Activated CD8-positive, alpha-beta memory T cell treated with anti-CD3 and anti-CD28 coated beads for 1 hour (primary cell): ENCODE measurements at places on chromosomes 6 and 20.

GRCh38 chr6:81859884-81860283 lies 107.4 kb upstream of the TENT5A start:
- DNase-seq: no peak

- DNase-seq: no peak
These were observed 404.7 kb downstream of the TAF4 start for GRCh38 chr20:61661025-61661424.

DNA sequence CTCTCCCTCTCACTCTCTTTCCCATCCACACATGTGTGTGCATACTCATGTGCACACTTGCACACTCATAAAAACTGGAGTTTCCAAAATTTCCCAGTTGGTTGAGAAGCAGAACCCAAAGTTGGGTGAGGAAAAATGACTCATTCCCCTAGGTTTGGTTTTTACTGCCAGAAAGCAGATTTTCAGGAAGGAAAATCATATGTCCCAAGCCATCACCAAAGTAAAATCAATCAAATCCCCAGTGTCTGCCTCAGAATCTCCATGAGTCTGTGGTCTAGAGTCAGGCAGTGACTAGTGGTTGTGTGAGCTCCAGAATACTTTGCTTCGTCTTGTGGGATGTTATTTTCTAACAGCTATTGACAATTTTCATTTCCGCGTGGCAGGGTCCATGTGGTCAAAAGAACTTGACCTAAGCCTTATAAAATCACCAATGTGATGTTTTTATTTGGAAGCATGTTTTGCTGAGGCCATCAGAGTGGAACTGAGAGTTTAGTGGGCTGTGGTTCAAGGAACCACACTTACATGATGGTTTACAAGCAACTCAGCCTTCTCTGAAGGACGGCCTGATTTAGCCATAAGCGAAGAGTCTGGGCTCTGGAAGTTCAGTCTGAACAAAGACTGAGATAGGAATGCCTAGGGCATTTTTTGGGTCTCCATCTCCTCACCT lies 81.9 kb upstream of the CCN6 start:
- no peak for DNase-seq

DNA sequence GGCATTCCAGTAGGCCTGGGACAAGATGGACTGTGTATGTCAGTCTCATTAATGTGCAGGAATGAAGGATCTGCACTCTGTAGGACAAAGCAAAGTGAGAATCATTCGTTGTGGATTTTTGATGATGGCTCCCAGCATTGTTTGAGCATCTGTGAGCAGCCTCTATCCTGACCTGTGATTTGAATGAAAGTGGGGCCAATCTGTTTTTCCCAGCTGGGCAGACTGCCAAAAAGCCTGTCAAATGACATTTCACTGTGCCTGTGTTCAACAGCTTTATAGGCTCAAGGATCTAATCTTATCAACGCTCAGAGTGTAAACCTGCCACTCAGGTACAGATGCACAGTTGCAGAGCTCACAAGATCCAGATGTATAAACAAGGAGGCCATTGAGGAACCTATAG lies 86.7 kb upstream of the SYNDIG1 start:
- DNase-seq: no peak

- no peak for DNase-seq
These were observed 6.4 kb downstream of the HINT3 start for GRCh38 chr6:125962900-125963497.

- no peak for DNase-seq
These were observed 96.6 kb downstream of the AKAP7 start for GRCh38 chr6:131231891-131232290.

GRCh38 chr6:113690281-113691259 lies 166.6 kb upstream of the MARCKS start:
- no peak for DNase-seq

- DNase-seq: no peak
These were observed 494.6 kb downstream of the RFPL4B start for GRCh38 chr6:112841553-112842329.

GRCh38 chr6:11766589-11767450 lies 11.8 kb downstream of the ADTRP start:
- DNase-seq: no peak

DNA sequence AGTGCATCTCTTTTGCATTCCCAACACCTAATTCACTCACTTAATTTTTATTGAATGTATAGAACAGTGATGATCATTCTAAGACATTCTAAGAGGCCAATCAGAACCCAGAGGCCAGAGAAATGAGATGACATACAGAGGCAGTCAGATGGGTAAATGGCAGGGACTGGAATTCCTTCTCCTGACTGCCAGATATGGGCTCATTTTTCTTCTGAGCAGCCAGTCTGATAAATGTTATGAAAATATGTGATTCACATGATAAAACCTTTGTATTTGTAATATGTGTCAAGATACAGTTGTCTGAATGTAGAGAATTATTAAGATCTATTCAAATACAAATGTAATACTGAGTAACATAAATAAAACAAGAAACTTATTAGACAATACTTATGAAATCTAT lies 277.8 kb downstream of the EPM2A start:
- DNase-seq: no peak

- no peak for DNase-seq
These were observed 1.3 kb downstream of the NUP153 start for GRCh38 chr6:17705428-17705777.

- DNase-seq: no peak
These were observed 186.3 kb downstream of the AKAP7 start for GRCh38 chr6:131321589-131321988.

DNA sequence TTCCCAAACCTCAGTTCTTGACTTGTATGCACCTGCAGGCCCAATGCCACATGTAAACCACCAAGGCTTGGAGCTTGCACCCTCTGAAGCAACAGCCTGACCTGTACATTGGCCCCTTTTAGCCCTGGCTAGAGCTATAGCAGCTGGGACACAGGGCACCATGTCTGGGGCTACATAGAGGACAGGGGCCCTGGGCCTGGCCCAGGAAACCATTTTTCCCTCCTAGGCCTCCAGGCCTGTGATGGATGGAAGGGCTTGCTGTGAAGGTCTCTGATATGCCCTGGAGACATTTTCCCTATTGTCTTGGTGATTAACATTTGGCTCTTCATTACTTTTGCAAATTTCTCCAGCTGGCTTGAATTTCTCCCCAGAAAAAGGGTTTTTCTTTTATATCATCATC lies 64.6 kb downstream of the SLC35F1 start:
- DNase-seq: no peak

DNA sequence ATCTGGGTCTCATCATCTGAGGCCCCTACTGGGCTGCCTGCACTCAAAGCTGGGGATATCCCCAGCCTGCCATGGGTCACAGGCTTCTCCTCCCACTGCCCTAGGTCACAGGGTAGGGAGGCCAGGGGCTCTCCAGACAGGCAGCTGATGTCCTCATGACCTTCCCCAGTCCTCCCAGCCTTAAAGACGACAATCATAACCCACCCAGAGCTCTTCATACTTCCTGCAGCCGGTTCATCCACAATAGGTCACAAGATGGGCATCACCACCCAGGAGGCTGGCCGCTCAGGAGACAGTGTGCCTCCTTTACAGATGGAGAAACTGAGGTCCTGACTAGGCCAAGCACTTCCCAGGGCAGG lies 15.2 kb downstream of the TFEB start:
- DNase-seq: no peak

GRCh38 chr6:138405816-138406413 lies 1.9 kb downstream of the HEBP2 start:
- no peak for DNase-seq

DNA sequence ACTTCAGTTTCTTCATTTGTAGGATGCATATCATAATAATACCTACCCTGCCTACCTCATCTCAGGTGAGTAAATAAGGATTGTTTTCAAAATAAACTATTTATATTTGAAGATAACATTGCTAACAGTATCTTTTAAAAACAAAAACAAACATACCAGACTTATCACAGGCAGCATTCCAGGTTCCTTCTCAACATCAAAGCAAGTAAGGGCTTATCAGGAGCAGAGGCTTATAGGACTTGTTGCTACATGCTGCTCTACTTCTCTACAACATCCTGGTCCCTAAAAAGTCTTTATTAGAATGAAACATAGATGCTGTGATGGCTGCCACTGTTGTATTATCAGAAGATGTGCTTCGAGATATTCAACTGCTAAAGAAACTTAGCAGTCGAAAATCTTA lies 149.2 kb upstream of the PRDM1 start:
- no peak for DNase-seq

DNA sequence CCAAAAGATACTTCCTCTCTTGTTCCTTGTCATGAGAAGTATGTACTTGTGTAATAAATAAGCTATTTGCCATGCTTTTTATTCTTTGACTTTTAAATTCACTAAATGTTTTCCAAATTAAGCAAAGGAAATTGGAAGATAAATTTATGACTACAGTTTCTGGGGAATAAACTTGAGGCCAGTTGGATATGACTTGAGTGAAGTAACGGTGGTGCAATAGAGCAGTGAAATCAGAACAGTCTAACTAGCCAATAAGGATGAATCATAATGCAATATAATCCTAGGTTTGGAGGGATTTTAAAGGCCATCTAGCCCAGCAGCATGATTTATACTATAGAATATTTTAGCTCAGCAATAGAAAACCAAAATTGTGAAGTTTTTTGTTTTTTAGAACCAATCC lies 183.8 kb upstream of the TCF21 start:
- DNase-seq: no peak

GRCh38 chr20:1326031-1326930 lies 2.7 kb downstream of the SDCBP2 start:
- no peak for DNase-seq

DNA sequence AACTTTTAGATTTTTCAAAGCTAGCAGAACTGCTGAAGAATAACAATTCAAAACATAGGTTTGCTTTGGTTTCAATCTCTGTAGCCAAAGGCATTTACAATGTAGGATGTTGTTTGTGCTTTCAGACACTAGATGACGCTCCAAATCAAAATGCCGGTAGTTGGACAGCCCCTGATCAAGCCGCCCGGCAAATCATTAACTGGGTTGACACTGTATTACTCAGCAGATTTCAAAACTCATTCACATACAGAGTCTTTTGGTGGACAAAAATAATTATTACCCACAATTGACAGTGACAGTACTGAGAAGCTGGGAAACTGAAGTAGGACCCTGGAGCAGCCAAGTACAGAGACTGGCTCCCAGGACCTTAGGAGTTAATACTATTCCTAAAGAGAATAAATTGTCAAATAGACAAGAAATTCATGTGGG lies 21.3 kb upstream of the HFE start:
- no peak for DNase-seq

DNA sequence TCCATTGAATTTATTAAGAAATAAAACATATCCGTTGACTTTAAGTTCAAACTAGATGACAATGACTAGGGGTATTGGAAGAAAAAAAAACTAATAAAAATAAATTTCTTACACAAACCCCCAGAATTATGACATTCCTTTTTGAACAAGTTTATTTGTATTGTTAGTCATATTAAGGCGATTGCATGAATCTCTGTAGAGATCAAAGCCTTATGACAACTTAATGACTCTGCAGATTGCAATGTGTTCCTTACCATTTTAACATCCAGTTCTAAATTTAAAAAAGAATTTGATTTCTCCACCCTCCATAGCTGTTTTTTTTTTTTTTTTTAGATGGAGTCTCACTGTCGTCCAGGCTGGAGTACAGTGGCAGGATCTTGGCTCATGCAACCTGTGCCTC lies 189.8 kb upstream of the CEP162 start:
- DNase-seq: no peak

DNA sequence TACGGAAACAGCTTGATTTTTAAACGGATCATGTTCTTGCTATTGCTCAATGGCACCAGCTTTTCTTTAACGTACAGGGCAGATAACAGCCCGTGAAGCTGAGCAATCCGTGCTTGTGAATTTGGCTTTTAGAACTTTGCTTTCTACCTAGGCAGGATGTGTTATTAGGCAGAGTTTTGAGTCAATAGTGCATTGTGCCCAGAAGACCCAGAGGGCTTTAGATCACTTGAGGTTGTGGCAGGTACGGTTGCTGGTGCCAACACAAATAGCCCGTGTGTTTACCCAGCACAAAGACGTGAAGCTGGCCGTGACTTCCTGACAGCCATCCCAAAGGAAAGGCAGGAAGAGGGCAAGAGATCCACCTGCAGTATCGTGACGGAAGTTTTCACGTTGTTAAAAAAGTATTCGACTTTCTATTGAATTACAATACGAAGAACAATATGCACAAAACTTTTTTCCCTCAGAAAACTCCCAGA lies 117.4 kb upstream of the FRMD1 start:
- no peak for DNase-seq

GRCh38 chr6:157690441-157691210 lies 132.4 kb upstream of the SNX9 start:
- no peak for DNase-seq

- no peak for DNase-seq
These were observed 22.9 kb upstream of the NPBWR2 start for GRCh38 chr20:64130271-64130670.

DNA sequence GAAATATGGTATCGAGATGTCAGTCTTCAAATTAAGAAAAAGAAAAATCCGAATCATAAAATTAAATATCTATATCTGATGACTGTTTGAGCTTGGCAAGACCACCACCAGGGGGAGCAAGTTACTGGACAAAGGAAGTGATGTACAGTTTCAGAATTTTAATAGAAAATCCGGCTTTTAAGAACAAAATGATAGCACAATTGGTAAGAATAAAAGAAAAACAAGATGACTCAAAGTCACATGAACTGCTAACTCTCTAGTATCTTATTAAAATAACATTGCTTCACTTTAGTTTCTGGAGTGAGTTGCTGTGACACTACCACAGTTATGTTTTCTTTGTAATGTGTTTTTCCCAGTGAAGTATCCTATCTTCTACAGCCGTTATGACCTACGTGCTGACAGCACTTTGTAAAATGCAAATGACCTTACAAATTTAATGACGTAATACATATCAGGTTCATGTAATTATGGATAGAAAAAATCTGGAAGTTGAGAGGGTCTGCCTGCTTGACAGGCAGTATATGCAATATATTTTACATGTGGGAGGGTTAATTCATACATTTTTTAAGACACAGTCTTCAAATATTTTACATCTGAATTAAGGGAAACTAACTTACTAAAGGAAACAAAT lies 405.3 kb upstream of the HS3ST5 start:
- DNase-seq: no peak

GRCh38 chr6:168634541-168635328 lies 193.8 kb downstream of the SMOC2 start:
- no peak for DNase-seq

- DNase-seq: peak; percentile 29
These were observed 38.1 kb upstream of the HLA-E start for GRCh38 chr6:30450909-30451841.

- no peak for DNase-seq
These were observed 1.8 kb downstream of the EYA4 start for GRCh38 chr6:133242637-133243585.
